ENCODE measurements at places on chromosomes 4 and X. TPM values are rescaled to one million over a fixed set of nuclear protein-coding genes. Genes with fewer than 3 reads are reported as not detected.

Gene CXCL5
- total RNA-seq, result 0.45 TPM

Gene VEGFC
- total RNA-seq, result 2.5 TPM

Gene KDM5C
- 128 TPM for total RNA-seq

Gene HPGDS
- not detected for total RNA-seq

Gene CSAG3
- not detected for total RNA-seq

Gene KCND1
- total RNA-seq, result 5.1 TPM

Gene RPA4
- 1.2 TPM for total RNA-seq

Gene F9
- not detected for total RNA-seq

Gene TMEM31
- total RNA-seq, result 0.74 TPM

Gene NXF2
- total RNA-seq, result not detected

Gene RNF128
- total RNA-seq, result 0.43 TPM

Gene ART3
- 0.45 TPM for total RNA-seq

Gene NPY5R
- total RNA-seq, result not detected

Gene MAGED4
- 80.2 TPM for total RNA-seq

Gene OPRPN
- total RNA-seq, result not detected

Gene TMEM35A
- 6.2 TPM for total RNA-seq

Gene PAGE2
- not detected for total RNA-seq

Gene TRIML2
- total RNA-seq, result not detected

Gene CT45A10
- not detected for total RNA-seq

Gene CXorf65
- total RNA-seq, result not detected

All from mesothelial cell of epicardium (in vitro differentiated cells).